Muscle of arm (tissue), 14 donors: ENCODE measurements at places on chromosomes 1 and 21.

- no peak for DNase-seq
These were observed 26.2 kb downstream of the UCK2 start for GRCh38 chr1:165853528-165854075.

GRCh38 chr1:74674278-74675048 is 871 bp upstream of the ERICH3 start:
- DNase-seq = no peak

GRCh38 chr1:162385702-162386101 is 4.2 kb downstream of the C1orf226 start:
- no peak for DNase-seq

- no peak for DNase-seq
These were observed 450.7 kb downstream of the CAMTA1 start for GRCh38 chr1:7235871-7236517.

- no peak for DNase-seq
These were observed 172.1 kb upstream of the RNPC3 start for GRCh38 chr1:103353391-103353790.

DNA sequence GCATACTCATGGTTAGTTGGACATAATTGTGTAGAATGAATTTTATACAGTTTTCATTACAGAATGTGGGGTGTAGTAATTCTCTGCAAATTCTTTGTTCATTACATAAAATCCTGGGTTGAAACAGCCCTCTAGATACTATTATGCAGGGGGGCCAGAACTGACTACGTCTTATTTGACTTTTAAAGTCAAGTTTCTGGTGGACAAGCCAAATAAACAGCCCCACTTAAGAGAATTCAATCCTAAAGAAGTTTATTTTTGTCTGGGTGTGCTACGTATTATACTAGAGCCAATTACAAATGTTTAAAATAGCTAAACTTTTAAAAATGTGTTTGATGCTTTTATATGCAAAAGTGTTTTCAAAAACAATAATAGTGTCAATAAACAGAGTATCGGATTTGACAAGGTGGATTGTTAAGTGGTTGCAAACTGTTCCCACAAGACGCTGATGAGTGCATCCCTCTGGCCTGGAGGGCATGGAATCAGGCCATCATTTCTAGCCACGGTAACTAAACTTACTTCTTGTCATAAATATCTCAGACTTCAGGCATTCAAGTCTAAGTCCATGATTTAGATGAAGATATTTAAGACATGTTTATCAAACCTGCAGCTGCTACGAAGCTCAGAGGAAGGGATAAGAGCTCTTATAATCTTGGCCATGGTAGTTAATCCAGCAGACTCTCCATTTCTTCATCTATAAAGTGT is 646.3 kb downstream of the KIF26B start:
- no peak for DNase-seq

- DNase-seq = no peak
These were observed 63.2 kb downstream of the SSBP3 start for GRCh38 chr1:54342742-54343687.

- DNase-seq = no peak
These were observed 25.7 kb downstream of the TTC3 start for GRCh38 chr21:37098751-37099150.

- DNase-seq = no peak
These were observed 5.8 kb downstream of the ADORA3 start for GRCh38 chr1:111497592-111497991.

GRCh38 chr1:21217812-21218596 is 41.3 kb upstream of the EIF4G3 start:
- no peak for DNase-seq

DNA sequence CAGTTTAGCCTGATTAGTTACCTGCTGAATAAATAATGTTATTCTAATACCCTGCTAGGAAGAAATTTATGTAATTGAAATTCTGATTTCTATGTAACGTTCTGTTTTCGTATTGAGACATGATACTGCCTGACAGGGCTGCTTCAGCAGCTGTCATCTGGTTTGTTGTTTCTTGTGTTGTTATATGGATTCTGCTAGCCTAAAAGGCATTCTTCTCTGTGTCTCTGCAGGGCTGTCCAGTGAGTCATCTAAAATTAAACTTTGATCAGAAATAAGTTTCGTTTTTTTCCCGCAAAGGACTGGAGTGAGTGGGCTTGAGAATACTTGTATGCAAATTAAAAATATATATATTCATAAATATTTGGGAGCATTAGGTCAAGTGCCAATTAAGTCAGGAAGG is 93.0 kb downstream of the DYRK1A start:
- no peak for DNase-seq

DNA sequence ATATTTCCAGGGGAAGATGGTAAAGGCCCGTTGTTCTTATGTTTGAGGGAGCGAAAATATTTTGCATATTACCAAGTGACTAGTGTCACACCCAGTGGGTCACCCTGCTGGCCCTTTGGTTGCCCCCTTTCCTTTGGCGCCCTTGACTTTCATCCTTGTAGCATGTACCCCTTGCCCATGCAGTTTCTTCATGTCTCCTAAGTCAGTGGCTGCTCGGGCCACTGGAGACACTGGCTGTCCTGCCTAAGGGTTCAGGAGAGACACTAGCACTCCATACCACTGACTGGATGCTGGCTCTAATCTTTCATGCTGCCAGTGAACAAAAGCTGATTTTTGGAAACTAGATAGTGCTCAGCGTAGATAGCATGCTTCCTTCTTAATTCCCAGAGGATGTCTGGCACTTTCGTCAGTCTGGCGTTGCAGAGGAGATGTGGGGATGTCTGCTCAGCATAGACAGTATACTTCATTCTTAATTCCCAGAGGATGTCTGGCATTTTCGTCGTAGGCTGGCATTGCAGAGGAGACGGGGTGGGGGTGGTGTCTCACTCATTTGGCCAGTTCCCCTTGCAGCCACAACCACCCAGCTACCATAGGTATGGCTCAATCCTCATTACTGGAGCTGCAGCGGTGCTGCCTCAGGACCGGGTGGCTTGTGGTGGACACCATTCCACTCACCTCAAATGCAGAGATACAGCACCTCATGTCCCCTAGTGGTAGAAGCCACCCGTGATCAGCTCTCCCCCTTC is 770.9 kb upstream of the TPTE start:
- no peak for DNase-seq

- peak; percentile 68 for DNase-seq
These were observed 57.5 kb downstream of the BCL9 start for GRCh38 chr1:147598621-147599361.

- no peak for DNase-seq
These were observed 10.9 kb downstream of the ARHGEF2 start for GRCh38 chr1:155967341-155968050.

- DNase-seq = no peak
These were observed 67.6 kb downstream of the SEC16B start for GRCh38 chr1:177902266-177902665.

GRCh38 chr1:173888749-173889148 is 20.6 kb downstream of the ZBTB37 start:
- no peak for DNase-seq

- peak; percentile 68 for DNase-seq
These were observed at the start of gene IFNAR2 for GRCh38 chr21:33229784-33230544. Gene IFNAR2 (plus strand): TSS chr21:33229938. CDS start chr21:33241923, 11,985 bp downstream.
